ENCODE measurements at places on chromosomes 12 and 14.

DNA sequence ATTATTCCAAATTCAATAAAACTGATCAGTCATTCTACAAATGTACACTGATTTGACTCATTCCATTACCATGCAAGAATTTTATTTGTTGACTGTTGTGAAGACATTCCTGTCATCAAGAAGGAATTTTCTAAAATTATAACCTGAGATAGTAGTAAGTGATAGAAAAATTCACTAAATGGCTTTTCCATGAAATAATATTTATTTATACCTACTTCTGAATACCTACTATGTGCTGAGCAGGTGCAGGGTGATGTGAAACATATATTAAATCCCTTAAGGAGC lies 841.7 kb downstream of the NRXN3 start:
- DNase-seq: no peak

DNA sequence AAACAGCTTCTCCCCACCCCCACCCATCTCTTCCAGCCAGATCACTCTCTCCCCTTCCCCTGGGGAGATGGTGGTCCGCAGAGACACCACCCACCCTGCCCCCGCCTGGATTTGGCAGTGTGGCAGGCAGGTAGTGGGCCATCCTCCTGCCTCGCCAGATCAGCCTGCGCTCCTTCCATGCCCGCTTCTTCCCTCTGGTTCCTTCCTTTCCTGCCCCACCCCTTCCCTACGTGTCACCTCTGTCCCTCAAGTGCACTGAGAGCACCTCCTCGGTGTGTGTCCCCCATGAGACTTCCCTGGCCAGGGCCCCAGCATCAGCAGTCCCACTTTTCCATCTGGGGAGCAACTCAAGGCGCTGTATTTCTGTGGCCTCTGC lies 632 bp downstream of the NYNRIN start:
- no peak for DNase-seq

GRCh38 chr14:20798318-20798717 lies 4.3 kb downstream of the RNASE1 start:
- DNase-seq: no peak

DNA sequence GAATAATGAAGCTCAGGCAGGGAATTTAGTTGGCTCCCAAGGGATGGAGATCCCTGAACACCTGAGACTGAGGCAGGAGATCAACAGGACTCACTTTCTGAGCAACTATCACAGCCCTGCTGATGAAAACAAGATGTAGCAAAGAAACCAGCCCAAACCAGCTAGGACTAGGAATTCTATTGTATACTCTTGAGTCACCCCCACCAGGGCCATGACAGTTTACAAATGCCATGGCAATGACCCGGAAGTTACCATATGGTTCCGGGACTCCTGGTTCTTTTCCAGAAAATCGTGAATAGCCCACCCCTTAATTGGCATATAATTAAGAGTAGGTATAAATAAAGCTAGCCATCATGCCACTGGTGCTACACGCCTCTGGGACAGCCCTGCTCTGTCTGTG lies 46.0 kb upstream of the OASL start:
- no peak for DNase-seq

- DNase-seq: no peak
Measured at GRCh38 chr12:28512406-28512805, 322.1 kb downstream of the CCDC91 start.

GRCh38 chr12:131797588-131797934 lies 30.6 kb upstream of the MMP17 start:
- no peak for DNase-seq
